Esophagus mucosa (tissue), 1 donor: ENCODE measurements at places on chromosomes 7 and 10.

- ATAC-seq = peak; percentile 97
Observed at GRCh38 chr7:101717628-101718357, 88.7 kb upstream of the MYL10 start.

DNA sequence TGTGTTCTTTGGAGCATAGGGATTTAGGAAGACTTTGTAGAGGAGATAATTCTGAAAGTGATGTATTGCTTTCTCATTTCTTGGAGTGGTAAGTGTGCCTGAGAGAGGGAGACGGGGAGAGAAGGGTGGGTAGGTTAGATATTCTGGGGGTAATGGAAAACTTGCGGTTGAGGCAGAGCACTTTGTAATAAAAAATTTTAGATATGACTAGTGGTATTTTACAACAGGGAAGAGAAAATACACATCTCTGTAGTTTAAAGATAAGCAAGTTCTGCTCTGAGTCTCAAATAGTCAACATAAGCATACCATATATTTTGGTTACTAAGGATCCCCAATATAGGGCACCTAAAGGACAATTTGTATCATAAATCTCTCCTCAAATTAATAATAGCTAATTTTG is 6.6 kb downstream of the VPS50 start:
- no peak for ATAC-seq

DNA sequence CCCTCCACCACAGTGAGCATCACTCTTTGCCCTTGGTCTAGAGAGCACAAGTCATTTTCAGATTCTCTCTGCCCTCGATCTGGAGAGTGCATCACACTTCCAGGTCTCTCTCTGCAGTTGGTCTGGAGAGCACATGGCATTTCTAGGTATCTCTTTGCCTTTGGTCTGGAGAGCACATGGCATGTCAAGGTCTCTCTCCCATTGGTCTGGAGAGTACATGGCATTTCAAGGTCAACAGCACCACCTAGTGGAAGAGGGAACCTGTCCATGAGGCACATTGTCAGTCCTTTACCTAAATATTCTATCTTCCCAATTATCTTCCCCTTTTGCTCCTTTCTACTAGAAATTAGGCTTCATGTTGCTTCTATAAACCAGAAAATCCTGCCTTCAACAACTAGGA is 1139.4 kb downstream of the XPNPEP1 start:
- no peak for ATAC-seq

GRCh38 chr10:16423599-16423998 is 13.2 kb upstream of the PTER start:
- ATAC-seq = no peak

DNA sequence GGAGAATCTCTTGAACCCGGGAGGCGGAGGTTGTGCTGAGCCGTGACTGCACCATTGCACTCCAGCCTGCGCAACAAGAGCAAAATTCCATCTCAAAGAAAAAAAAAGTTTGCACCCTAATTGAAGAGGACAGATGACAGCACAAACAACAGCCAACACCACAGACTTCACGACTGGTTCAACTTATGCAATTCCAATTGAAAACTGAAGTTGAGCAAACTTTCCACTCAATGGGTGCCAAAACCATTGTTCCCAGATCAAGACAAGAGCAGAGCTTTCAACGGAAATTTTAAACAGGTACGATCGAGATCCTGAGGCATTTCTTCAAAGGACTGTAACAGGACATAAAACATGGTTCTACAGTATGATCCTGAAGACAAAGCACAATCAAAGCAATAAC is 149.7 kb downstream of the KMT2E start:
- no peak for ATAC-seq

GRCh38 chr10:99449023-99449422 is 18.6 kb upstream of the GOT1 start:
- ATAC-seq = no peak

DNA sequence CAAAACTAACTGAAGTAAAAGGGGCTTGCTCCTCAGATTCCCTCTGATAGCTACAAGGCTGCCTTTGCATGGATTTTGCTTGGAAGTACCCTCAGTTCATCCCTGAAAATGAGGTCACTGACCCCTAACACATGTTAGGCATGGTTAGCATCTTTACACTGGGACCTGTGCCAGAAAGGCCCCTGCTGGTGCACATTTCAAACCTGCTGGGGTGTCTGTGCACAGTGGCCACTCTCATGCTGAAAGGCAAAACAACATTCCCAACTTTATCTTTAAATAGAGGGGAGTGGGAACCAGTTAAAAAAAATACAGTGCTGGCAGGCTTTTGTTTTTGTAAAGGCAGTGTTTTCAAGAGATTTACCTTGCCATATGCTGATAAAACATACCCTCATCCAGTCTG is 99.1 kb downstream of the ANK3 start:
- ATAC-seq = no peak

GRCh38 chr7:44824894-44825526 is 22.9 kb downstream of the H2AZ2 start:
- ATAC-seq = no peak

DNA sequence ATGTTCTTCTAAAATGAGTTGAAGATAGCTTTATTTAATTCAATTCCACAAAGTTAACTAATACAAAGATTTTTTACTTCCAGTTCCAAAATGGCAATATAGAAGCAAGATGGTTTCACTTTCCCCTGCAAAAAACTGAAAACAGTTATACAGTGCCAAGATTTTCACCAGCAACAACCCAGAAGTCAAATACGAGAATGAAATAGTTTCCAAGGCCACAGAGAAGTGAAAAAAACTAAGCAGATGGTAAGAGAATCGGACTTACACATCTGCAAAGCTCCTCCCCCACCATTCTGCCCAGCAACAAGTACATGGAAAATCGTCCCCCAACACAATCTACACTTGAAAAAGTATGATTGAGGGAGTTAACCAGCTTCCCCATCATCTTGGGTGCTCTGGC is 30.3 kb upstream of the KEL start:
- no peak for ATAC-seq

GRCh38 chr7:8773518-8773917 is 340.1 kb downstream of the NXPH1 start:
- ATAC-seq = no peak
